ENCODE measurements at places on chromosomes 11 and 22.

DNA sequence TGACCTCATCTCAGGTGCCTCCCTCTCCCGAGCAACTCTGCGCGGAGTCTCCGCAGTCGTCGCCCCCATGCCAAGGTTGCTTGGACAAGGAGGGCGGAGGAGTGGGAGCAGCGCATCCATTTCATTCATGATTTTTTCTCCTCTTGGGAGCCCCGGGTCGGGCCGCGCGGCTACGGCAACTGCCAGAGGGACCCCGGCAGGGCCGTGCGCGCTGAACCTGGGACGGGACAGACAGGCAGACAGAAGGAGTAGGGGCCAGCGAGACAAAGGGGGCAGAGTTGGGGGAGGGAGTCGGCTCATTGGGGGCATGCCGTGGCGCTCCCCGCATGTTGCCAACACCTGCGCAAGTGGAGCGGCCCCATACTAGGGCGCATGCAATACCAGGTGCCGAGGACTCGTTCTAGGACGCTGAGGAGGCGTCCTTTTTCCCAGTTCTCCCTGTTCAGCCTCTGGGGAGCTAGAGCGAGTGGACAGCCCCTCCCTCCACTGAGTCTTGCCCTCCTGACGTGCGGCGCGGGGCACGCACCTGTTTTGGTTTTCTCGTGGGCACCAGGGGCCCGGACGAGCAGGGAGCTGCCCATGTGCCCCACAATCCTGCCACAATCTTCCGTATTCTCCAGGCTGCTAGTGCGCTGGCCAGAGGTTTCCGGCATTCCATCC lies 501 bp upstream of the PTPN5 start:
- no peak for DNase-seq

GRCh38 chr11:121451986-121452608 lies at the start of gene SORL1:
SORL1 (plus strand) TSS chr11:121452314; CDS start chr11:121452332, 18 bp downstream.
- DNase-seq = peak; percentile 50

DNA sequence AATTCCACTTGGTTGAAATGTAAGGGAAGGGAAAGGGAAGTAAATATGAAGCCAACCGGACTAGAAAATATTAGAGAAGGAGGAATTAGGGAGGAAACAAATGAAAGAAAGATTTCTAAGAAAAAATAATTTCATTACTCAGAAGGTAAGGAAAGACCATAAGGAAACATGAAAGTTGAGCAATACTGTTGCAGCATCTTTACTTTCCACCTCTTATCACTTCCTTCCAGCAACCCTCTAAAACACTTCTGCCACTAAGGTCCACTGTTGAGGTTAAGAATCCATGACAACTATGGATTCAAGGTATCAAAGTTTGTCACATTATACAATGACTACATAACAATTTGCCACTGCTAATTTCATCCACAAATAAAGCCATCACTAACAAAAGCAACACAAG lies 308.6 kb downstream of the DLG2 start:
- no peak for DNase-seq

GRCh38 chr11:79160791-79161403 lies 279.9 kb downstream of the TENM4 start:
- DNase-seq = no peak

DNA sequence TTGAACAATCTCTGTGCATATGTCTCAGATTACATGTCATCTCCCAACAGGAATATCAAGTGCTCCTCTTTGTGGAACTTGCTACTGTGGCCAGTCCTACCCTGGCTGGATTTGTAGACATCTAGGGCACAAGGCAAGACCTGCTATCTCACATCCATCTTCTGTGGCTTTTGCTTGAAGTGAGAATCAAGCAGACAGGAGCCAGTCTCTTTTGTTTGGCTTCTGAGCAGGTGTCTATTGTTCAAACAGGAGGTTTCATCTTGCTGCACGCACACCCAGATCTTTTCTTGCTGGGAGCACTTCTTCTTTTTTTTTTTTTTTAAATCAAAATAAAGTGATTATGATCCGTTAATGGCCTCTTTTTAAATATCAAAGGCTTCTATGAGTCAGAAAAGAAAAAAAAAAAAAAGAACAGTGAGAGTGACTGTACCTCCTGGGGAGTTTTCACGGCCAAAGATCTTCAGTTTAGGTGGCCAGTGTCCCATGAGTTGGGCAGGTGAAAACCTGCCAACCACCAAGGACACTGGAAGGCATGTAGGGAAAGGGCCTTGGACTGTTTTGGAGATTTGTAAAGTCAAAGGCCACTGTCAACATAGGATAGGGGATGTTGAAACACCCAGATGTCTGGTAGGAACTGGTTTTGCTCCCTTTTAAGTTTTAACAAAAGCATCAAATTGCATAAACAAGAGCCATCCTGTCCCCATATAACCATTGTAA lies 78.1 kb downstream of the CD44 start:
- DNase-seq = no peak

DNA sequence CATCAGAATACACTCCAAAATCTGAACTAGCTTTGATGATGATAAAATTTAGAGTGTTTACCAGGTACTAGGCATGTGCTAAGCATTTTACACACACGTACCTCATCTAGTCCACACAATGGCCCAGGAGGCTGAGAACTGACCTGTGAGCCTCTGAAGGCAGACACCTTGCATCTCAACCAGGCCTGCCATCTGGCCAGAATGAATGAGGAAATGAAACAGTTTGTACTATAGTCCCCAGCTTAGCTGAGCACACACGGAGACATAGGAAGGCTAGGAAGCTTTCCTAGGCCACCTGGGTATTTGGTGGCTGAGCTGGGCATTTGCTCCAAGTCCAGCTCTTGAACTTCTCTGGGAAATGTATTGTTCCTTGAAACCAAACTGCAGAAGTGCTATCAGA lies 6.9 kb upstream of the SHANK3 start:
- DNase-seq = no peak

DNA sequence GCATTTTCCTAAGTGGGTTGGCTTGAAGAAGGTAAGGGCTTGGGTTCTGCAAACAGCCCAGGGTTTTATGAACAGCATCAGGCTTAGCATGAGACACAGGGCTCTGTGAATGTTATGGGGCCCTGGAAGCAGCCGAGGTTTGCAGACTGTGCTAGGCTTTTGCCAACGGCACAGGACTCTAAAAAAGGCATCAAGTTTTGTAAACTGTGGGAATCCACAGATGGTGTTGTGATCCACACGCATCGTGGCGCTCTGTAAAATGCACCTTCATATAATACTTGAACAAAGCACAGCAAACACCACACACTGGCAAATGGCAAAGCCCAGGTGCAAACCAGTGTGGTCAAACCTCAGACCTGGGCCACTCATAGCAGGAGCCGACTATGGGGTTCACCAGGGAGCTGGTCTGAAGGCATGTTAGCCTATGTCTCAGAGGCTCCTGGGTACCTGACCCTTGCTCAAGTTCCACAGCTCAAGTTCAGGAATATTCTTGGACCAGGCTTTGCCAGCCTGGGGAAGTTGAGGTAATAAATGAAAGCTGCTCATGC lies 2.4 kb upstream of the SLCO2B1 start:
- no peak for DNase-seq

DNA sequence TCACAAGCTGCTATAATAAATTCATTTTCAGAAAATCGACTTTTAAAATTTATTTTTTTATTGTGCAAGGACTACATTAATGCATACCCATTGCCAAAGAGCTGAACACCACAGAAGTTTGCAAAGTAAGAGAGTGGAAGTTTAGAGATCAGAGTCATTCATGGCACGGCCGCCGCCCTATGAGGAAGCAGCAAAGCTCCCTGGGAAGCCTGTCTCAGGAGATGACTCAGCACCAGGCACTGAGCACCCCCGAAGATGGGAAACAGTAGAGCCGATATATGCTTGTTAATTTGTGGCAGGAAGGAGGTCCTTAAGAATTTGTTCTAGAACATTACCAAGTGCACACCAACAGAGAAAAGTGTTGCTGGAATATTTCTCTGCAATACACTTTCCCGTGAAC lies 693.7 kb downstream of the OPCML start:
- no peak for DNase-seq

DNA sequence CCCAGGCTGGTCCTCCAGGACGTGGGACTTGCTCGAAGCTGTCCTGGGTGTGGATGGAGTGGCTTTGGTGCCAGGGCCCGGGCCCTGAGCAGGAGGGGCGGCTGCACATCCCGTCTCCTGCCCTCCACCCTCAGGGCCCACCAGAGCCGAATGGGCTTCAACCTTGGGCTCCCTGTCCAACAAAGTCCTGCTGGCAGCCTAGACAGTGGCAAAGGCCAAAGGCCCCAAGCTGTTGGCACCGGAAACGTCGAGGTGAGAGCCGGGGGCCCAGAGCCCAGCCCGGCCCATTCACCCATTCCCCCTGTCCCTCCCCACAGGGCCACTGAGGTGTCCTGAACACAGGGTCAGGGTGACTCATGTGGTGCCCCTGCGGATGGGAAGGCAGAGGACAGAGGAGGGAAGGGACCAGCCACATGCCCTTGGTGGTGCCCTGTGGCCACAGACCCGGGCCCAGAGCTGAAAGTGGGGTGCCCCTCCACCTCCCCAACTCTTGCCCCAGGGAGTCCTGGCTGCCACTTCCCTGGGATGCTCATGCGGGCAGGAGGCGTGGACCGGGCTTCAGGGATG lies 9.1 kb downstream of the TSPAN32 start:
- no peak for DNase-seq

GRCh38 chr11:119624102-119624615 lies 104.8 kb downstream of the NECTIN1 start:
- DNase-seq = no peak

- DNase-seq = no peak
Observed at GRCh38 chr11:5196731-5197130, 3.8 kb downstream of the OR51V1 start.

DNA sequence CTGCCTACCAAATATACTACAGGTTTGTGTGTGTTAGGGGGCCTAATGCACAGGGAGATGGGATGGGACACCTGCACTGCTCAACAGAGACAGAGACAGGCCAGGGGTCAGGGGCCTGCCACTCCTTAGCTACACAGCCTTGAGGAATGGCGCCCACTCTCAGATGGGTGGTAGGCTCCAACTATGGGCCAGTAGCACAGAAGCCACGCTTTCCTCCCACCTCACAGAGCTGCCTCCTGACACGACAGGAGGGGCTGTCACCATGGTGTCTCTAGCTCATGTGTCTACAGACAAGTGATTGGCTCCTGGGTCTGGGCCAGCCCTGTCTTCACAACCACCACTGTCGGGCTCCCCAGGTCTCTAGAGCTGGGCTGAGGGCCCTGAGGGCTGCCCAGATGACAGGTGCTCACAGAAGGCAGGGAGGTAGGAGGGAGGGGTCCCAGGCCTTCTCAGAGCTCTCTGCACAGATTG lies 81.8 kb downstream of the DGCR2 start:
- no peak for DNase-seq

- no peak for DNase-seq
Observed at GRCh38 chr11:18384157-18384641, 10.2 kb upstream of the LDHA start.

- DNase-seq = no peak
Observed at GRCh38 chr11:108597736-108598355, 4.3 kb upstream of the EXPH5 start.

DNA sequence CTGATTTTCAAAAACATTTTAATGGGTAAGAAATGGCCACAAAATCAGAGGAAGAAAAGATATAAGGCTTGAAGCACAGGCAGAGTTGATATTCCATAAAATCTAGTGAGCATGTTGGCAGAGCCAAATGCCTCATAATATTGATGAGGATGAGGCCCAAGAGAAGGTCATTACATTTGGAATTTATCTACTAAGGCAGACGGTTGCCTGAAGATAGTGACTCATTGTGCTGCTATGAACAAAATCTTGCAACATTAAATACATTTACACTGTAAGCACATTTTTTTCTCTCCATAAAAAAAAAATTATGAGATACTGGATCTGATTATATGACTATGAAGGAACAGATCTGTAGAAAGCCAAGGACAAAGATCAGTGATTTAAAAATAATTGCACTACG lies 881.4 kb upstream of the CHORDC1 start:
- DNase-seq = no peak

- DNase-seq = no peak
Observed at GRCh38 chr22:49017482-49018329, 810.0 kb downstream of the BRD1 start.

GRCh38 chr11:65853246-65853979 lies 4.6 kb downstream of the CFL1 start:
- DNase-seq = no peak

- DNase-seq = no peak
Observed at GRCh38 chr11:68817554-68817953, 24.2 kb downstream of the CPT1A start.

DNA sequence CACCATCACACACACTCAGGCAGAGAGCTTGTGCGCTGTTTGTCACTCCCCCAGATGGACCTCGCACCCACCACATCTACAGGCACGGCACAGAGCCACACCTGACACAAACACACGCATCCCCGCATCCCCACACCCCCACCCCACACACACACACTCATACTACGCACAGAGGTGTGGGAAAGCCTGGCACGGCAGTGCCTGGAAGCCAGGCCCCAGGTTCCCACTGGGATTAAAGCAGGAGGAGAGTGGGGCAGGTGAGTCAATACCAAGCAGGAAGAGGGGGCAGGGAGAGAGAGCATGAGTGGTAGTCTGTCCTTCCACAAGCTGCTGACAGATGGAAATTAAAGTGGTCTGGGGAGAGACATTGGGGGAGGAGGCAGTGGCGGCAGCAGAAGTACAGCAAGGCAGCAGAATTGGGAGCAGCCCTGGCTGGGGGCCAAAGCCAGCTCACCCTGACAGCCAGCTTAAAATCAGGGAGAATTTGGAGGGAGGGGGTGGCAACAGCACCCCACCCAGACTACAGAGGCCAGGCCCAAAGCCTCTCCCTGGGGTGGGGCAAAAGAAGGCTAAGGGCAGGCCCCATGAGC lies 20.7 kb downstream of the TNKS1BP1 start:
- no peak for DNase-seq

- DNase-seq = no peak
Observed at GRCh38 chr11:16572945-16573344, 165.5 kb upstream of the C11orf58 start.

DNA sequence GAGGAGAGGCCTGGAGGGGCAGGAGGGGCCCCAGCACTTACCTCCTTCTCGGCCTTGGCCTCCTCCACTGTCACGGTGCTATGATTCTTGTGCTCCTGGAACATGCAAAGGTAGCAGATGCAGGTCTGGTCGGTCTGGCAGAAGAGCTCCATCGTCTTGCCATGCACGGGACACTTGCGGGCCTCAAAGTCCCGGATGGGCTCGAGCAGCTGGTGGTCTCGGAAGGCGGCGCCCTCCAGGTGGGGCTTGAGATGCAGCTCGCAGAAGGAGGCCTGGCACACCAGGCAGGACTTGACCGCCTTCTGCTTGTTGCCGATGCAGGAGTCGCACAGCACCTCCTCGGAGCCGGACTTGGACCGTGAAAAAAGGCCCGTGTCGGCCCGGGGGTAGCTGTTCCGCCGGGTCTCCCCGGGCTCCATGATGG lies 714 bp downstream of the TRIM29 start:
- DNase-seq = no peak

- no peak for DNase-seq
Observed at GRCh38 chr11:122843281-122844141, 5.2 kb downstream of the CRTAM start.

Data from cortex of kidney (tissue), 1 donor.